SK-N-SH treated with all-trans-retinoic acid at 6 μM for 48 hours (cell line): ENCODE measurements at places on chromosomes 16 and 17.
A peak's percentile ranks its signal among the peaks of the same experiment; 100 is the strongest.

DNA sequence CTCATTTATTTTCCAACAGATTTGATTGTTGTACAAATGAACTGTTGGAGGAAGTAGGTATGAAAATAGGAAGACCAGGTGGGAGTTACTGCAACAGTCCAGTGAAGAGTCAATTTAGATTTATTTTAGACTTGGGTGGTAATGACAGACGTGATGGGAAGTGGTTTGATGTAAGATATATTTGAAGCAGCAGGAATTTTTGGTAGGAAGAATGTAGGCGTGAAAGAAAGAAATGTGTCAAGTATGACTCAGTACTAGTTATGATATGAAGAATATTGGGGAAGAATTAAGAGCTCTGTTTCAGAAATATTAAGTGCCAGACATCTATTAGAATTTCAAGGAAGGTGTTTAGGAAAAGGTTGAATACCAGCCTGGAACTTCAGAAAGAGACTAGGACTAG, 247.9 kb upstream of the AXIN2 start:
- ATAC-seq = no peak

GRCh38 chr16:13425836-13426235, 494.1 kb upstream of the ERCC4 start:
- no peak for ATAC-seq

- ATAC-seq = no peak
Measured at GRCh38 chr17:78347453-78347852, 12.4 kb downstream of the SOCS3 start.

- ATAC-seq = no peak
Measured at GRCh38 chr16:11175106-11175786, 80.8 kb downstream of the SOCS1 start.

DNA sequence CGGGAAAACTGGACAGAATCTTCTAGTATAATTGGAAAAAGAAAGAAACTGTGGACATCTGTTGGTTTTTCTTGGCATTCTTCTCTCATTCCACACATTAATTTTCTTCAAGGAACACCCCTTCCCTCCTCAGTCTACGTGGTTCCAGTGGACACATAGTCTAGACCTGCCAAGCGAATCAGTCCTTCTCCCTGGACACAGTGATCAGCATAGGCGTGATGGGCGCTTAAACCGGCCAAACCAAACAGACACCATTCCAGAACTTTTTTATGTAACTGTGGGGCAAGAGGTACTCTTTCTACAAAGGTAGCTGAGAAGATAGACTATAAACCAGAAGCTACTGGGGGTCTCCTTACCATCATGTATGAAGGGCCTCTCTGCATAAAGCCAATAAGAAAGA, 121.8 kb upstream of the COX10 start:
- ATAC-seq = no peak

- ATAC-seq = peak; percentile 76
Measured at GRCh38 chr17:49210158-49211029, at the start of the genes ABI3 and GNGT2. Gene ABI3 (plus strand): TSS chr17:49210707. CDS start chr17:49210725, 18 bp downstream. Gene GNGT2 (minus strand): TSS chr17:49210574. CDS start chr17:49207422, 3,152 bp downstream.

DNA sequence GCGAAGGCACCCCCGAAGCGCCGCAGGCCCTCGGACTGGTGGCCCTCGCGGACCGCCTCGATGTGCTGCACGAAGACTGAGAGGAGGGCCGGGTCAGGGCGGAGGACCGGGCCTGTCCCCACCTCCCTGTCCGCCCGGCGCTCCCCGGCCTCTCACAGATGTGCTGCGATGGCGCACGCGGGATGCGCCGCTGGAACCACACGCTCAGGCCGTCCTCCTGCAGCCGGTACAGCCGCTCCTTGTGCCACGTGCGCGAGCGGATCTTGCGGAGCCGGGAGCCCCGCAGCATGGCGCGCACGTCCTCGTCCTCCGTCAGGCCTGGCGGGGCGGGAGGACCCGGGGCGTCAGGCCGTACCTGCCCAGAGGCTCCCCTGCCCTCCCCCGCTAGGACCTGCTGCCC, 11.3 kb downstream of the PLCD3 start:
- ATAC-seq = no peak

GRCh38 chr16:31357324-31358109, 2.5 kb downstream of the ITGAX start:
- no peak for ATAC-seq

GRCh38 chr16:89090182-89090630, 3.4 kb upstream of the ACSF3 start:
- ATAC-seq = no peak

DNA sequence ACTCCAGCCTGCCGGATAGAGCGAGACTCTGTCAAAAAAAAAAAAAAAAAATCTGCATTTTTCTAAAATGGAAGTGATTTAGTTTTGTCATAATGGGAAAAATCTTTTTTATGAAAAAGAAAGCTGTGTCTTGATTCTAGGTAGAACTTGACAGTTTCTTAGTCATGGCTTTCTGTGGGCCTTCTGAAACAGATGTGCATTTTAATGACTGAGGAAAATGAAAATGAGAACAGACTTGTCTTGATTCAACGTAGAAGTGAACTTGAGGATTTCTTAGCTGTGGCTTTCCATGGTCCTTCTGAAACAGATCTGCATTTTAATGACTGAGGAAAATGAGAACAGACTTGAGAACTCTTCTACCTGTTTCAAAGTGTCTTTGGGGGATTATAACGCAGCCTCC, 171.7 kb downstream of the VPS53 start:
- no peak for ATAC-seq

DNA sequence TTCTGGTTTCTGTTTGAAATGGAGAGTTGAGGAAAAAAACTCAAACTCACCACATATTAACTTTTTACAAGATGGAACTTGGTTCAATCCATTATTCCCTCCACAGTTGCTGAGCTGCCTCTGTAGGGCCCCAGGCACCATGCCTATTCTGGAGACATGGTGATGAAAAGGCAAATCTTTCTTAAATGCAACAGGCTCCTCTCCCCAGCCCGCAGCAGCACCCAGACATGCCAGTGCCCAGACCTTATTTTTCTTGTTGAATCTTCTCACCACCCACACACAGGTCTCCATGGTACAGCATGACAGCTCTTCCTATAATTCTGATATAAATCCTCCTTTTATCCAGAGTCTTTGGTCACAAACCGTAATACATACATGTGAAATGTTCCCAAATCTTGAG, 7.6 kb downstream of the CYTH1 start:
- peak; percentile 51 for ATAC-seq

DNA sequence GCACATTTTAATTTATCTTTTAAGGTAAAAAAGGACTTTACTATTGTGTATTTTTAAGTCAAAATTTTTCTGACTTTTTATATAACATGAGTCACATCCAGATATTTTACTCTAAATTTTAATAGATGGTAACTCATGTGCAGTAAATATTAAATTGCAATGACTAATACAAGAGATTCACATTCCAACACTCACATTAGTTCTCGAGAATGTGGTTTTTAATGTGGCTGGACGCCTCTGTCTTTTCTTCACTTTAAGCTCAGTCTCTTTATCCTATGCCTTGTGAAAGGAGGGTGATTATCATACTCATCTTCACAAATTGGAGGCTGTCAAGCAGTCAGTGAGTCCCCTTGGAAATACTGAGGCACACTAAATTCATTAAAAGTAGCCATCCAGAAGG, 315.6 kb downstream of the HS3ST3B1 start:
- no peak for ATAC-seq

- ATAC-seq = no peak
Measured at GRCh38 chr16:2976201-2976600, 4.0 kb downstream of the PKMYT1 start.

- ATAC-seq = peak; percentile 58
Measured at GRCh38 chr17:65219124-65219523, 82.0 kb downstream of the RGS9 start.

DNA sequence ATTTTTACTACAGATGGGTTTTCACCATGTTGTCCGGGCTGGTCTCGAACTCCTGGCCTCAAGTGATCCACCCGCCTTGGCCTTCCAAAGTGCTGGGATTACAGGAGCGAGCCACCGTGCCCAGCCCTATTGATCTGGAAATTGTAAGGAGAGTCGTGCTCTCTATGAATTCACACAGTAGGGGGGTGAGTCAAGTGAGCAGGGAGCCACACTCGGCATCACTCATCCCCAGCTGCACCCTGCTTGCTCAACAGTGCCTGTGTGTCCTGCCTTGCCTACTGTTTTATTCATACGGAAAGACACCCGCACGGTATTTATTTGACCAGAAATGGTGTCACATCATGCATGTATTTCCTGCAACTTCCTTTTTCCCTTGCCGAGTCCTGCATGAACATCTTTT, 157.2 kb upstream of the FOXF1 start:
- ATAC-seq = no peak

- no peak for ATAC-seq
Measured at GRCh38 chr17:36184023-36184765, 7.8 kb upstream of the TBC1D3B start.

DNA sequence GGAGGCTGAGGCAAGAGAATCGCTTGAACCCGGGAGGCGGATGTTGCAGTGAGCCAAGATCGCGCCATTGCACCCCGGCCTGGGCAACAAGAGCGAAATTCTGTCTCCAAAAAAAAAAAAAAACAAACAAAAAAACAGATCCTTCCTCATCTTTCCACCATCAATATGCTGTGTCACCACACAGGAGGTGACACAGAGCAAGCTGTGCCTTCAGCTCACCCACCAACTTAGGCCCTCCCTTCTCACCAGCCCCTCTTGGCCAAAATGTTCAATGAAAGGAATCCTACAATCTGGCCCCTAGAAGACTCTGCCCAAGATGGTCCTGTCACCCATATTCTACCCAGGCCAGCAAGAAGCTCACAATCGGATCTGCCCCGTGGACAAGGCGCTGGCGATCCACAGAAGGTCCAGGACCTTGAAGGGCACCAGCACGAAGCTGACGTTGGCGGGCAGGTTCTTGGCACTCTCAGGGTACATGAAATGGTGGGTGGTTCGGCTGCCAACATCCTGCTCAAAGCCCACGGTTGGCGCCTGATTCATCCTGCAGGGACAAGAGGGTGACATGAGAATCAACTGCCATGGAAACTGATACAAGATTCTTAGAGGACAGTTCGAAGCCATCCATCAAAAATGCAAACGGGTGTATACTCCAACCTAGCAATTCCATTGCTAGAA, 41.4 kb downstream of the DDX19A start:
- ATAC-seq = no peak

DNA sequence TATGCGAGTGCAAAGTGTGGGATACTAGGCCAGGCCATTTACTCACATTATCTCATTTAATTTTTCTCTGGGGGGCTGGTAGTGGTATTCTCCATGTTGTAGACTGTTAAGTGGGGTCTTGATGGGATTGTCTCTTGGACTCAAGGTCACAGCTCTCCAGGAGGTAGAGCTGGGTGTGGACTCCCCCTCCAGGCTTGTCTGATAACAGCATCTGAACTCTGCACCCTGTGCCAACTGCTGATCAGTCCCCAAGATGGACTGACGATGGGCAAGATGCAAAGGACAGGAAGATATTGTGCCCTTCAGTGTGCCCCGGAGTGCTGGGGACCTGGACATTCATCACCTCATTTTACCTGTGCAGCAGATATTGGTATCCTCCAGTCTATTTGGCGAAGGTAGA, 147.8 kb downstream of the MSI2 start:
- peak; percentile 49; the same call in 2 of the 3 replicates for ATAC-seq

- ATAC-seq = no peak
Measured at GRCh38 chr16:80056324-80056723, 455.8 kb upstream of the MAF start.

DNA sequence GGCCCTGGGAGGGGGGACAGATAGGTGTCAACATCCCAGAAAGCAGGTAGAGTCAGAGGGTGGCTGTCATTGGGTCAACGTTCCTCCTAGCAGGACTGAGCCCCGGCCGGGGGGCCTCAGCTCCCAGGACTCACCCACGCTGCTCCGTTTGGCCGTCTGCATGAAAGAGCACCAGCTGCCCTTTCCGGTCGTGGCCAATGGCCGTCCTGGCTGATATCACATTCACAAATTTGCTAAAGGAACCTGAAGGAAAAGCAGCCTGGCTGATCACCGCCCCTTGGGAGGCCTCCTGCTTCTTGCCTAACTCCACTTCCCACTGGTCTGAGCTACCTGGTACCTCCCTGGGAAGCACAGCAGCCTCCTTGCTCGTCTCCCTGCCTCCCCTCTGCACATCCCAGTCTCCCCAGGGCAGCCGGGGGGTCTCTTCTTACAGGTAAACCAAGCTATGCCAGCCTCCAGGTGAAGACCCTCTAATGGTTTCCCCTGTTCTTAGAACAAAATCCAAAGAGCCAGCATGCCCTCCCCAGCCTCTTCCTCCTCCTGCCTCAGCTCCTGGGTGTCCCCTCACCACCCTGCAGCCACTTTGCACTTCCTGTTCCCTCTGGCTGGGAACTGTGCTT, 3.4 kb downstream of the NAGPA start:
- ATAC-seq = no peak

GRCh38 chr16:88516601-88517061, 53.6 kb upstream of the ZC3H18 start:
- ATAC-seq = no peak

DNA sequence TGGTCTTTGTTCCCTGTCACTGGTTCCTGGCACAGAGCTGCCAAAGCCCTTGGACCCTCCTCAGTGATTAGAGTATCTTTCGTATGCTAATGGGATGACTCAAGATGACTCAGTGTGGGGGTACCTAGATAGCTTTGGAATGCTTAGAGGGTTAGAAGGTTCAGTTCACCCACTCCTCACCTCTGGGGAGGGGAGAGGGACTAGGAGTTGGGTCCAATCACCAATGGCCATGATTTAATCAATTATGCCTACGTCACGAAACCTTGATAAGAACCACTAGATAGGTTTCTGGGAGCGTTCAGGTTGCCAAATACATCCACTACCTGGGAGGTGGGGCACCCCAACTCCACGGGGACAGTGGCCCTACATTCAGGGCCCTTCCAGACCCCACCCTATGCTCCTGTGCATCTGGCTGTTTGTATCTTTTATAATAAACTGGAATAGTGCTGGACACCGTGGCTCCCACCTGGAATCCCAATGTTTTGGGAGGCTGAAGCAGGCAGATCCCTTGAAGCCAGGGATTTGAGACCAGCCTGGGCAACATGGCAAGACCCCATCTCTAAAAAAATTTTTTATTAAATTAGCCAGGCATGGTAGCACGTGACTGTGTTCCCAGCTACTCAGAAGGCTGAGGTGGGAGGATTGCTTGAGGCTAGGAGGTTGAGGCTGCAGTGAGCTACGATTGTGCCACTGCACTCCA, 29.2 kb upstream of the LITAF start:
- no peak for ATAC-seq

- ATAC-seq = peak; percentile 98
Measured at GRCh38 chr16:4802659-4803287, 340 bp upstream of the ROGDI start.

GRCh38 chr16:15942931-15943690, 6.3 kb upstream of the ABCC1 start:
- no peak; the same call in 2 of the 3 replicates for ATAC-seq

GRCh38 chr16:63737633-63738032, 1384.2 kb downstream of the CDH11 start:
- ATAC-seq = no peak

DNA sequence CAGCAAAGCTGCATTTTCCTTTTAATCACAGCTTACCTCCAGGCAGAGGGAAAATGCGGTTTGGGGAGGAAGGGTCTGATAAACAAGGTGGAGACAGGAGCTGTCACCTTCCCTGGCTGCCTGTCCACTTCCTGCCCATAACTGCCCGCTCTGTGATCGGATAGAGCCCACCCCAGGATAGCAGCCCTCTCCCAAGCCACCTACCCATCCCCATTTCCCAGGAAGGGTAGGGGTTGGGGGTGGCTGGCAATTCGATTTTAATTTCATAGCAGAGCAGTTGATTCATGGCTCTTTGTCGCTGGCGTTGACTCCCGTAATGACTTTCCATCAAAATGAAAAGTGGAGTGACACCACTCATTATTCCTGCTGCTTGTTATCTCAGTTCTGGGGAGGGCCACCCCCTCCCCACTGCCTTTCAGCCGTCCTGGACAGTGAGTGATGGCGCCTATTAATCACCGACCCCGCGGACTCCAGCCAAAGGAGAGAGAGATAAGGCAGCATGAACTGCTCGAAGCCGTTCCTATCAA, 11.2 kb downstream of the CDK5RAP3 start:
- ATAC-seq = no peak

- ATAC-seq = peak; percentile 41; the same call in 2 of the 3 replicates
Measured at GRCh38 chr17:79970576-79971068, 65.0 kb downstream of the TBC1D16 start.
